Central memory CD8-positive, alpha-beta T cell (primary cell): ENCODE measurements at places on chromosomes 1 and 21.

- DNase-seq: peak; percentile 4
Measured at GRCh38 chr1:53376041-53376461, 48.2 kb upstream of the LRP8 start.

- no peak for DNase-seq
Measured at GRCh38 chr21:33230545-33231324, 997 bp downstream of the IFNAR2 start.

DNA sequence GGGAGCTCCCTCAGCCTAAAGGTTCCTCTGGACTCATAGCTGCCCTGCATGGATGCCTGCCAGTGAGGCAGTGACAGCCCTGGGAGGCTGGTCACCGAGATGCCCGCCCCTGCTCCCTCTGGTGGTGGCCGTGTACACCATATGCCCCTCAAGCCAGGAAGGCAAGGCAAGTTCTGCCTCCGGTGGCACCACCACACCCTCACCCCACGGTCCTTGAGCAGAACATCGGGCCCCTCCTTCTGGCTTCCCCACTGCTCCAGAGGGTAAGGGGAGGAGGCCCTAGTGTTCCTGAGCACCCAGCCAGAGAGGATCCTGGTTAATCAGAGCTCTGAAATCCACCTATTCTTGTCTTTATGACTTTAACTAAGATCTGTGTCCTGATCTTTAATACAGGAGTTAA lies 1.5 kb upstream of the S100A14 start:
- peak; percentile 32 for DNase-seq

- DNase-seq: no peak
Measured at GRCh38 chr1:175822580-175822979, 79.2 kb upstream of the TNR start.

DNA sequence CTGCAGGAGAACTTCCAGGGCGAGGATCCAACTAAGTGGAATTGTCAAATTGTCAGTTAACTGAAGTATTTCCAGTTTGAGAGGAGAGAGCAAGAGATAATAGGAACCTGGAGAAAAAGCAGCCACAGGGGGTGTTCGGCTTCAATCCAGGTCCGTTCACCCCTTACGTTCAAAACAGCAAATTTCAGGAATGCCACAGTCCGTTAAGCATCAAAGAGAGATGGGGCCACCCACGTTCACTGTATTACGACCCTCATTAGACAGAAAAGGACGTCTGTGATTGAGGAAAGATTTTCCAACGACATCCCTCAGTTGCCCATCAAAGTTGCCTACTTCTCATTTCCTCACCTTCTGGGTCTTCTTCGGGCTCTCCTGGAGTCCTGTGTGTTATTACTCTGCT lies 422.5 kb upstream of the VAMP3 start:
- no peak for DNase-seq

- no peak for DNase-seq
Measured at GRCh38 chr1:224922404-224923164, 6.9 kb upstream of the DNAH14 start.

DNA sequence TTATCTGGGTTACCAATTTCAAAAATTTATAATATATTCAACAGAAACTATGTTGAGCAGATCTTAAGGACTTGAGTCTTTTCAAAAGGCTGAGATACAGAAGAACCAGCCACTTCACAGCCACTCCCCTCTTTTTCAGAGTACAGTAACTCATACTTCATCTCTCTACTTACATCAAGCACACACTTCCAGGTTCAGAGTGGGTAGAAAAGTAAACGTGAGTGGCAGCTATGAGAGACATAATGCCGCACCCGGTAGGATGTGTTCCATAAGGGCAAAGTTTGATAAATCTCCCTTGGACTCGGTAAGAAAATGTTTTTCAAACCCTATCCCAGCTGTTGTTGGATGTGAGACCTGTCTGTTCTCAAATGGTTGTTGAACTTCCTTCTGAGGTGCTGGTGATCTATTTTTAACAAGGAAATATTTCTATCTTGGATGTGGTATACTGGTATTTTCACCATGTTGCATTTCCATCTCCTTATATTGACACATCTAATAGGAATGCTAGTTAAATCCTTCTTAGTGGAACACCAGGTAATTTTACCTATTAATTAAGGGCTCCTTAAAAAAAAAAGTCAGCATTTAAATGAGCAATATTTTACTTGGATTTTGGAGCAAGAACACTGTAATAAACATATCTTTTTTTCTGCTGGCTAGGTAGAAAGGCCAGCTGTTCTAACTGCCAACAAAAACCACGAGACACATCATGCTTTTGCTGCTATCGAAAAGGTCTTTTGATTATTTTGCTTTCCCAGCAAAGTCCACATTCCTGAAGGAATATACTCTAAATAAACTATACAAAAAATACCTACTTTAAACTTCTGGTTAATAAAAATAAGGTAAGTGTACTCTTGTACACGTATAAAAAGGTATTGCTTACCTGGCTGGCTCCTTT lies 28.2 kb downstream of the CNN3 start:
- no peak for DNase-seq

DNA sequence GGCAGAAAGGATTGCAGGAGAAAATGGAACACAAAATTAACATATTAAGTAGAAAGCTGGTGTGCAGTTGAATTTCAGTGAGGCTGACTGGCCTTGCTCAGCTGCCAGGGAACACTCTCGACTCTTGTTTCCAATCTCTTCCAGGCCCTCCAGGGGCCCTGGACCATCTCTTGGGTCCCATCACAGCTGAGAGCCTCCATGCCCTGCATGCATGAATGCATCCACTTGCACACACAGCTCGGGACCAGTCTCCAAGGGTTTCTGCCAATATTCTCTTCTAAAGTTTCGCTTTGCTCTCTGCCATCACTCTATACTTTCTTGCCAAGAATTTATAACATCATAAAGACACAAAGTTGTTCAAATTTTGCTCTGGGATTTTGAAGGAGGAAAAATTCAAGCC lies 200.3 kb downstream of the DSCAM start:
- DNase-seq: no peak

GRCh38 chr21:45940091-45940490 lies 41.5 kb upstream of the COL6A1 start:
- DNase-seq: no peak

DNA sequence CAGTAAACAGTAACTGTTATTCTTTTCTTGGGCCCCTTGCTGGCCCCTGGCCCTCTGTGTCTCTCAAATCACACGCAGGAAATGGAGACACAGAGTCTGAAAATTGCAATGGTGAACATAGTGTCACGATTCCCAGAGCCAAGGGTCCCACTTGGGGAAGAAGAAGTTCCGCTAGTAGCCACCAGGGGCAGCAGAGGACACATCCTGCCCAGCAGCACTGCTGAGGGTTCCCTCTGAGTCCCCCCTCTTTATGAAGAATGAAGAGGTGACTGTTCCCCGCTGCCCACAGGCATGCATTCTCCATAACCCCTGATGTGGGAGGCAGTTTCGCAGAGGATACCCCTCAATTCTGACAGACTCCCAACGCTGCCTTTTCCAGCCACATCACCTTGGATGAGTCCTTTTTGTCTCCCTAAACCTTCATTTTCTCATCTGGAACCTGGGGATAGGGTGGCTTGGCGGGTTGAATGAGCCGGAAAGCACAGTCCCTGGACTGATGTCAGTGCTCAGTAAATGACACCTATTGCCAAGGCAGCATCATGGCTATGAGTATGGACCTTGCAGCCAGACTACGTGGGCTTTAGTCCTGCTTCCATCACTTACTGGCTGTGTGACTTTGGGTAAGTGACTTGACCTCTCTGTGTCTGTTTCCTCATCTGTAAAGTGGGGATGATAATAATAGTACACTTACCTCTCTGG lies 238.0 kb upstream of the TMEM51 start:
- no peak for DNase-seq

DNA sequence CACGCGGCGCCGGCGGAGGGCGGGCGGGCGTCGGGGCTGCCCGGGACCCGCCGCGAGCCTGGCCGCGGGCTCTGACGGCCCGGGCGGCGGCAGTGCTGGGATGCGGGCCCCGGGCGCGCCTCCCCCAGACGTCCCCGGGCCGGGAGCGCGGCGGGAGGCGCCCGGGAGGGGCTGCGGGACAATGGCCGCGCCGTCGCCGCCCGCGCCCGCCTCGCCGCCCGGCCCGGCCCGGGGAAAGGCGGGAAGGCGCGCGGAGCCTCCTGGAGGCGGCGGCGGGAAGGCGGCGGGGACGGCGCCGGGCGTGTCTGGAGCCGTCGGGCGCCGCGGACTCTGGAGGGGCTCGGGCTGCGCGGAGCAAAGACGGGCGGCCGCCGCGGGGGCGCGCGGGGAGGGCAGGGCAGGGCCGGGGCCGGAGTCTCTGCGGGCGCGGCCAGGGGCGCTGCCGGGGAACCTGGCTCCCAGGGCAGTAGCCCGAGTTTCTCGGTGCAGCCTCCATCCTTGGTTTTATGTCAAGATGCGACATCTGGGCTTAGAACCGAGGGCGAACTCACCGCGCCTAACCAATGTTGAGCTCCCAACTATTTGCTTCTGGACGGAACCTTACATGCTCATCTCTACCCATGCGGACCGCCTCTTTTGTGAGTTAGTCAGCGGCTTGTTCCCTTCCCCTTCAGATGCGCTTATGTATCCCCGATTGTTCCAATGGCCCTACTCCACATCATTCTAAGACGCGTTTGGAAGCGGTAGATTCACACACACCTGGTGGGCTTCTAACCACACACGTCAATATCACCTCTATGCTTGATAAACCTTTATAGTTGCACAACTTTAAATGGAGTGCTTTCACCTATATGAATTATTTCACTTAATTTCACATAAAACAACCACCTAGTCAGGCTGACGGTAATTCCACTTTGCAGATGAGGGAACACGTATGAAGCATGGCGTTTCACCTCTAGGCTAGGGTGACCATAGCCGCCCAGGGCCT lies 651 bp downstream of the ZBTB8A start:
- no peak for DNase-seq

- no peak for DNase-seq
Measured at GRCh38 chr1:36166136-36166535, 10.2 kb downstream of the MAP7D1 start.

DNA sequence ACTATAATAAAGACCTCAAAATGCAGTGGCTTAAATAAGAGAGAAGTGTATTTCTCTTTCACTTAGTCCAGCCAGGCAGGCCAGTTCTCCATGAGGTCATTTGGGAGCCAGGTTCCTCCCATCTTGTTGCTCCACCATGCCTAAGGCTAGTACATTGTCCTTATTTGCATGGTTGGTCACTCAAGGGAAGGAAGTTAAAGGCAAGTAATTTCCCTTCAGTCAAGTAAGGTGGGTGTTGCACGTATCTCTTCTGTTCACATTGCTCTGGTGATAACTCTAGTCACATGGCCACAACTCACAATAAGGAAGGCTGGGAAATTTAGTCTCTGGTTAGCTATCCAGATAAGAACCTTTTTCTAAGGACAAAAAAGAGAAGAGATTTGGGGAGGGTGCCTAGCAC lies 27.2 kb upstream of the TADA1 start:
- no peak for DNase-seq

DNA sequence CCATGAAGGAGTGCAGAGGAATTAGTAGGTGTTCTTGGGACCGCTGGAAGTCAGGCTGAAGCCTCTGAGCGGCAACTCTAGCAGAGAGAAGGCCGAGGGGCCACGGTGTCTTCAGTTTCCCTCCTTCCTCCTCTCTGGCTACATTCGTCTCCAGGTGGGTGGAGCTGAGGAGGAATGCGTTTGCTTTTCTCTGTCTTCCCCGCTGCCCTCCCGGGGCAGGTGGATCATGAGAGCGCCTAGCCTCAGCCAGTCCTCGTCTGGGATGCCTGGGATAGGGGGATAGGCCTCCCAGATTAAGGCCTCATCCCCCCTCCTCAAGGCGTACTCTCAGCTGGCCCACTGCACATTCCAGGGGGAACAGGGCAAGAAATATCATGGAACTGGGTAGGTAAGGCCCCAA lies 7.5 kb upstream of the GOLT1A start:
- no peak for DNase-seq

GRCh38 chr21:15775291-15775690 lies 45.5 kb downstream of the USP25 start:
- no peak for DNase-seq

DNA sequence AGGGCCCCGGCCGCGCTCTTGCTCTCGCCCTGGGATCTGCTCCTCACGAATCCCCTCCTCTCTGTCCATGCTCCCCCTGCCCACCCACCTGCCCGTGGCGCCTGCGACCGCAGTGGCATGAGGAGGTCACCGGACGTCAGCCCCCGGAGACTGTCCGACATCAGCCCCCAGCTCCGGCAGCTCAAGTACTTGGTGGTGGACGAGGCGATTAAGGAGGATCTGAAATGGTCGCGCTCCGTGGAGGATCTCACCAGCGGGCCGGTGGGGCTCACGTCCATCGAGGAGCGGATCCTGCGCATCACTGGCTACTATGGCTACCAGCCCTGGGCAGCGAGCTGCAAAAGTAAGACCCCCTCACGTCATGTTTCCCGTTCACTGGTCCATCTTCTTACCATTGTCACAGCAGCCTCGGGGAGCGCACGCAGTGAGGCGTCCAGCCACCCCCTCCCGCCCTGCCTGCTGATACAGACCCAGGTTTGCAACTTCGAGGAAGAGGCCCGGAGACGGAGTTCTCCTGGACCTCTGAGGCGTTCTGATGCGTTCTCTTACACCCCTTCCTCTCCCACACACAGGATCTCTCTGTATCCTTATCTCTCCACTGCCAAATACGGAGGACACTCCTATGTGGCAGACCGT lies 1.1 kb downstream of the SLC35F3 start:
- no peak for DNase-seq

- no peak for DNase-seq
Measured at GRCh38 chr1:8818325-8818775, 910 bp upstream of the RERE start.

DNA sequence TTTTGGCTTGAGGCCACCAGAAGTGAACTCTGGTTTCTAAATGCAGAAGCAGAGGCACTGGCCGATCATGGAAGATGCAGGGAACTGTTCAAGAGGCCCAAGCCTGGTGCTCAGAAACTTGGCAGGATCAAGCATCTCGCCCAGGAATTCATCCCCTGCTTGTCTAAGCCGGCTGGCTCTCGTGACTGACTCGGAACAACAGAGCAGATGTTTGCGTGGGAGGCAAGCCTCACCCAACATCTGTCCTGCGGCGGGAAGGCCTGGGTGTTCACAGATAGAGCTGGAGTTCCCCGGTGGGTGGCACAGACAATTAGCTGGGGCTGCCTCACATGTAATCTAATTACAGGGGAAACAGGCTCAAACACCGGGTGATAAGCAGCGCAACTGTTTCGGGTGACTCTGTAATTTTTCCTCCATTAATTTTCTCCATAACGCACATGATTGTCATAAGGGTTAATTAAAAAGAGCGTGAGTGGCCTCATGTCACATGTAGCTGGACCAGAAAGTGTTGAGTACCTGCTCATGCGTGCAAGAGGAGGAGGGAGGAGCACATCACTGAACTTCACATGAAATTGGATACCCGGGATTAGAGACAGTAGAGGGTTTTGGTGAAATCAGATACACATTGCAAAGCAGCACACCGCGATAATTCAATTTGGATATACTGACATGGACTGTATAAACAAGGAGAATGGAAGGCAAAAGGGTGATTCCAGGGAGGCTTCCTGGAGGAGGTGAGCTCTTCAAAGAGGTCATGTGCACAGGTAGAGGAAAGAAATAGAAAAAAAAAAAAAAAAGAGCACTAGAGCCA lies 180.0 kb downstream of the ETS2 start:
- no peak for DNase-seq
